8988T (cell line): ENCODE measurements at places on chromosomes 1 and 21.

DNA sequence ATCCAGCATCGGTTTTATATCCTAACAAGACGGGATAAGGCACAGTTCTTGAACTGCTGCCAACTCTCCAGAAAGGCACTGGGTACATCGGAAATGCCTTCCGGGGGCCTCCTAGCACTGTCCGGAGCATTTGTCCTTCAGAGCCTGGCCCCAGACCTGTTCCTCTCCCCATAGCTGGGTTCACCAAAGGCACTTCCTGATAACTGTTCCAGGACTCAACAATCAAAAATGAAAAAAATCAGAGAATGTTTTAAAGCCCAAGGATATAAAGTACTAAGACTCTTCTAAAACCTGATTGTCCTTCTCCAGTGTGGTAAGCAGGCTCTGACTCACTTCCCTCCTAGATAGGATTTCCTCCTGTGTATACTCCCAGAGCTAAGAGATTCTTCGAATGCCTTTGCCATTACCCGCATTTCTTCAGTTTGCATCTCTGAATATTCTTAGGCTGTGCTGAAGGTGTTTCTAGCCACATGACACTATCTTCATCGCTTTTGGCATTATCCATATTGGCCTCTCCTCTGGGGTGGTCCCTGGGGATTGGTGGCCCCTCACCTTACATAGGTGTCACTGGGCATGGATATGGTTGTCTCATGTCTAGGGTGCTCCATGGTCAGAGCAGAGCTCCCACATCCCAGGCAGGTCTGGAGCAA, 112.9 kb downstream of the ZBTB18 start:
- DNase-seq, result peak; percentile 40

DNA sequence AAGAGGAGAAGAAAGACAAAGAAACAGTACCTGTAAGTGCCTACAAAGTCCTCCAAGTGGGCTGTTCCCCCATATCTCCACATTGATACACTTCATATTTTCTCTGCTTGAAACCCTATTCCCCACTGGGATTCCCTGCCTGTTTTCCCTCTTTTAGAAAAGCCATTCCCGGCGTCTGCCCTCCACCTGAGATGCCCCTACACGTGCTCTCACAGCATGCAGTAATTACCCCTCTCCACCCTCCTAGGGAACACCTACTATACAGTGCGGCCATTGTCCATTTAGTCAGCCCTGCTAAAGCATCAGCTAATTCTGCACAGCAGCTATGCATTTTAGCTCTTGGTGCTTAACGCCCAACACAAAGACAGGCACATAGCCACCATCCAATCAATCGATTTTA, 135.7 kb upstream of the TIAM1 start:
- no peak for DNase-seq

DNA sequence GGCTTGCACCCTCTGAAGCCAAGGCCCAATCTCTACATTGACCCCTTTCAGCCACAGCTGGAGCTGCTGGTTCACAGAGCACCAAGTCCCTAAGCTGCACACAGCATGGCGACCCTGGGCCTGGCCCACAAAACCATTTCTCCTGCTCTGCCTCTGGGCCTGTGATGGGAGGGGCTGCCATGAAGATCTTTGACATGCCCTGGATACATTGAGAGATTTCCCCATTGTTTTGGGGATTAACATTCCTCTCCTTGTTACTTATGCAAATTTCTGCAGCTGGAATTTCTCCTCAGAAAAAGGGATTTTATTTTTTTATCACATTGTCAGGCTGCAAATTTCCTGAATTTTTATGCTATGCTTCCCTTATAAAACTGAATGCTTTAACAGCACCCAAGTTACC, 235.8 kb downstream of the COL11A1 start:
- no peak for DNase-seq

GRCh38 chr1:75908717-75909152, 23.5 kb downstream of the ASB17 start:
- no peak for DNase-seq

DNA sequence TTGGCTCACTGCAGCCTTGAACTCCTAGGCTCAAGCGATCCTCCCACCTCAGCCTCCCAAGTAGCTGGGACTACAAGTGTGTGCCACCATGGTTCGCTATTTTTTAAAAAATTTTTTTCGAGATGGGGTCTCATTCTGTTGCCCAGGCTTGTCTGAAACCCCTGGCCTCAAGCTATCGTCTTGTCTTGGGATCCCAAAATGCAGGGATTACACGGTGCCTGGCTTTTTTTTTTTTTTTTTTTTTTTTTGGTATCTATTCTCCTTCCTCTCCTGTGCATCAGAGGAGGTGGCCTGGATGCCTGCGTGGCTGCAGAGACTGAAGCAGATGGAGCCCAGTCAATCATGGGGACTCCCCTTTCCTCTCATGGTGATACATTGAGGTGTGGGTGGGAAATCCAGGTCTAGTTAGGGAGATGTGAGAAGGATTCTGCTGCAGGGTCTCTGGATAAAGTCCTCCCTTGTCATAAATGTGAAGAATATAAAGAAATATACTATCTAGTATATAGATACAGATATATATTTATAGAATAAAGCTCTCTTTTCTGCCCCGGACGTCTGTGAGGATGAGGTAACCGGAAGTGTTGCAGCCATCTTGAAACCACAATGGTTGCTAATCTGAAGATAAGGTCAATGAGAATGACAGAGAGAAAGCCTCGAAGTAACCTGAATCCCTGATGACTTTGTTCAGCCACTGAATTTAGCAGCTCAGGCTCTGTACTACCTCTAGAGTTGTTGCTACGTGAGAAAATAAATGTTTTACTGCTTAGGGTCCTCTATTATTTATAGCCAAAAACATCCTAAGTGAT, 19.5 kb upstream of the RGSL1 start:
- no peak for DNase-seq

GRCh38 chr21:42542196-42542595, 28.5 kb downstream of the SLC37A1 start:
- no peak for DNase-seq

GRCh38 chr1:45658171-45658570, 28.2 kb downstream of the GPBP1L1 start:
- no peak for DNase-seq

DNA sequence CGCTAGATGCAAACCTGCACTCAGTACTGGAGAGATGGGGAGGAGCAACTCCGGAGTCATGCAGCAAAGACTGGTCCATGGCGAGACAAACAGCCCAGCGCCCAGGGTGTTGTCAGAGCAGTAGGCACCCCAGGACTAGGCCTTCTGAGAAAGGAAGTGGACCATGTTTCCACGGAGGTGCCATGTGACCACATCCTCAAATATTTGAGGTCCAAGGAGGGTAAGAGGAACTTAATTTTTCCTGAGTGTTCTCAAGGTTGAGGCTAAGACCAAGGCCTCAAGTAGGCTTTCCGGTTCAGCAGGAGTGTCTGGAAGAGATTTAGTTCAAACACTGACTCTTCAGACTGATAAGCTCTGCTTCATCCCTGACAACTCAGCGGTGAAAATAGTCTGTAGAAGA, 186.2 kb downstream of the RHOU start:
- DNase-seq, result no peak

GRCh38 chr1:217650674-217651073, 19.5 kb downstream of the SPATA17 start:
- no peak for DNase-seq

DNA sequence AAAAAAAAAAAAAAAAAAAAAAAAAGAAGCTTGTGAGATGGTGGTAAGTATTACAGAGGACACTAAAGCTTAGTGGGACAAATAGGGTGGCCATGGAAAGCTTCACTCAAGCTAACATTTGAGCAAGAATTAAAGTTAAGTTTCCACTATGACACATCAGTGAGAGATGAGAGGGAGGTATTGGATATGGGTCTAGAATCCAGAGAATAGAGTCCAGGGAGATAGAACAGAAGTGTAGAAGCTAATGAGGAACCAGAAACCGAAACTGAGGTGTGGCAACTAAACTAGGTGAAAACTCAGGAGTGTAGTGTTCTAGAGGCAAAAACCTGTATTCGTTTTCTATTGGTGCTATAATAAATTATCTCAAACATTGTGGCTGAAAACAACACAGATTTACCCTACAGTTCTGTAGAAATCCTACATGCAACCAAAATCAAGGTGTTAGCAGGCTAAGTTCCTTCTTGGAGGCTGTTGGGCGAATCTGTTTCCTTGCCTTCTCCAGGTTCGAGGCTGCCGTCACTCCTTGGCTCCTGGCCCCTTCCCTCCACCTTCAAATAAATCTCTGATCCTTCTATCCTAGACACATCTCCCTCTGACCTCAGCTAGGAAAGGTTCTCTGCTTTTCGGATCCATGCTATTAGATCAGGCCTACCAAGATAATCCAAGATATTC, 36.2 kb downstream of the PTP4A2 start:
- DNase-seq, result no peak

DNA sequence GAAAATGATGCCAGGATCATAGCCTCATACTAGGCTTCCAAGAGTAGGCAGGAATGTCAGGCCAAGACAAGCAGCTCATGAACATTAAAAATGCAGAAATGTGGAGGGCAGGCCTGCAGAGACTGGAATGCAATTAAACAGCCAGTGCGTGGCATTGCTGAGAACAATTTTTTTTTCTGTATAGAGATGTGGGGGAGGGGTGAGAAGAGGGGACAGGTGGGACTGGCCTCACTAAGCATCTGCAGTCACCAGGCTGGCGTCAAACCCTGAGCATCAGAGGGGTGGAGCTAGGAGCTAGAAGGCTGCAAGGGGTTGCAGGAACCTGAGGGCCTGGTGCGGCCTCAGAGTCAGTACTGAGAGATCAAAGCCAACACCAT, 114.1 kb downstream of the TNR start:
- no peak for DNase-seq

DNA sequence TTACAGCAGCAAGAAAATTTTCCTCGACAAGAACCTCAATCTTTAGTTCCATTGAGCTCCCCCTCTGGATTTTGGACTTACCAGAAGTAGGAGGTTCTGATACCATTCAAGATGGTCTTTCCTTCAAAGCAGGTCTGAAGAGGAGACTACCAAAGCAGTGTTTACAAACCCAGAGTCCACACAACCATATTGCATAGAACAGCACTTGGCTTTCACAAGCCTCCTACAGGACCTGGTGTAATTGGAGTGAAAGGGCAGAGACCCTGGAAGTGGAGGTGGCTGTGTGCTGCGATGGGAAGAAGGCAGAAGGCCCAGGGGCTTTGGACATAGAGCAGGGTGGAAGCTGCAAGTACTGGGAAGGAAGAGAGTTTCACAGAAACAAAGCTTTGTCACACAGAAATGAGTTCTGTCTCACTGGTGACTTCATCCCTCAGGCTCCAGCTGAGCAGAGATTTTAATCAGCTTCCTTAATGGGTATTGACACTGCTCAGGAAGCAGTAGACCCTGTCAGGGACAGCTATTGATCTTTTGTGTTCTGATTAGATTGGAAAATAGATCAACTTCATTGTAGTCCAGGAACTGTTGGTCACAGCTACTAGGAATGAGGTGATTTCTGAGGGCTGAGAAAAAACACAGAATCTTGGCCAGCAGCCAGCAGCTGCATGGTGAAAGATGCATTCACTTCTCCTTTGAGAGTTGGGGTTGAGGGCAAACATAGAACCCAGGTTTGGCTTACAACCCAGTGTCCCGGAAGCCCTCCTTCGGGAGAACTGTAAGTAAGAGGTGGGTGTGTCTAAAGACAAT, 124.0 kb downstream of the SYT2 start:
- no peak for DNase-seq

- no peak for DNase-seq
Observed at GRCh38 chr1:15260418-15261154, 13.6 kb downstream of the FHAD1 start.

DNA sequence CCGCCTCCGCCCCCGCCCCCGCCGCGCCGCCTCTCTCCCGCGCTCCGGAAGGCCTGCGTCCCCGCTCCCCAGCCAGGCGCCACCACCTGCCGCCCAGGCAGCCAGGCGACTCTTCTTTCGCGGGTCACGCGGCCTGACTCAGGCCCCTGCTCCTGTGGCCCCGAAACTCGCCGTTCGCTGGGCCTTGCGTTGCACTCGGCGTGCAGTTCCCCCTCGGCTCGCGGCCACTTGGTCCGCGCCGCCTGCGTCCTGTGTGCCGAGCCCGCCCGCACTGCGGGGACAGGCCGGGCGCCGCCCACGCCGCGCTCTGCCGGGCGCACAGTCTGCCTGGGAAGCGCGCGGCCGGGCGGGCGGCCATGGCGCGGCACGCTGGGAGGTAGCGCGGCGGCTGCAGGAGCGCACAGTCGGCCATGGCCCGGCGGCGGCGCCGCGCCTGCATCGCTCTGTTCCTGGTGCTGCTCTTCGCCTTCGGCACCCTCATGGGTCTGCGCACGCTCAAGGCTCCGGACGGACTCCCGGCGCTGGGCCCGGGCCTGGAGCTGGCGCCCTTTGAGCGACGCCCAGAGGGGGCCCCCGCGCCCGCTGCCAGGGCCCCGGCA, at the start of gene MANEAL:
Gene MANEAL, plus strand, starts transcription at position 75 of the 599 bp plus-strand sequence. Its CDS starts 336 bp downstream, at position 411.
- DNase-seq, result peak; percentile 70

GRCh38 chr1:66418021-66418420, 115.9 kb upstream of the SGIP1 start:
- no peak for DNase-seq

DNA sequence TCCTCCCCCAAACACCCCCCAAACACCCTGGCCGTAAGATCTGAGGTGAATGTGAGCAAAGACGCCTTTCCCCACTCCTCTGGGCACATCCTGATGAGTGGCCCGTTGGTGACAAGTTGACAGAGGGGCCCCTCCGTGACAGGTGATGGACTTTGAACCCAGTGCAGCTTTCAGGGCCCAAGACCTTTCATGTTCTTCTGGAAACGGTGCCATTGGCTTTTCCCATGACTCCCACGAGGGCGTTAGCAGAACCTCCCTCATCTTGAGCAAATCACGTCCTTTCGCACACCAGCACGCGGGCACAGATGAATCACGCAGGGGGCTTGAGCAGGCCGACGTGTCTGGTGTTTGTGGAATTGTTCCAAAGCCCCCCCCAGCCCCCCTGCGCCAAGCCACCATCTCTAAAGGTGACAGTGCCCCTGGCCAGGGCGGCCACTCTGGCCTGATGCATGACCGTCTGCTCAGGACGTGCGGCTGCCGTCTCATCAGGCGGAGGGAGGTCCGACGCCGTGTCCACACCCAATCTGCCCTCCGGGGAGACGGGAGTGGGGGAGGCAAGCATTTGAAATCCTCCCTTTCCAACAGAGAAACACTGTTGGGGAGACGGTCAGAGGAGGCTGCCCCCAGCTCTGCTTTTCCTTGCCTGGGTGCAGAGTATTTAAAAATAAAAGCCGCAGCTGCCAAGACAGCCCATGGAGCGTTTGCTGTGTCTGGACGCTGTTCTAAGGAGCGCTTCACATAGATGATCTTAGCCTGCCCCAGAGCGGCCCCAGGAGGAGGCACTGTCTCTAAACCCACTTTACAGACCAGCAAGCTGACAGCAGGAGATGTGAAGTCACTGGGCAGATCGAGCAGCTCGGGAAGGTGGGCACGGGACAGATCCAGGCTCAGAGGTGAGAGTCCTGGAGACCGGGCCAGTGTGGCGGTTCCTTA, 98.3 kb upstream of the ARHGEF16 start:
- DNase-seq, result no peak

- DNase-seq, result no peak
Observed at GRCh38 chr1:178273707-178274410, 180.0 kb downstream of the RASAL2 start.

DNA sequence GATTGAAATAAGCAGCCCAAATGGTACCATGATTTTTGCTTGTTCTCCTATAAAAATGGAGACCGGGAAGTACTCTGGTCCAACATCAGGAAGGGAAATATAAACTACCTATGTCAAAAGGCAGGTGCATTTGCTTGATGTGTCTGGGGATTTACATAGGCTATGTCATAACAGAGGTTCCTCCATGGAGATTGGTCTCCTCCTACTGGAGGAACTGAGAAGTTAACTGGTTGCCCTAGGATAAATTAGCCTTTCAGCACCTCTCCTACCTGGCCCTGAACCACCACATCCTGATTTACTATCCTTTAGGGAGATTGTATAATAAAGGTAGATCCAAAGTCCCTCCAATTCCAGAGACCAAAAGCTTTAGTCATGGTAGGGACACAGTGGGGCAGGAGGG, 1109.3 kb upstream of the B3GALT2 start:
- DNase-seq, result no peak

GRCh38 chr1:35857830-35858229, 25.2 kb upstream of the AGO1 start:
- DNase-seq, result no peak
